Pancreas (tissue), 10 donors: ENCODE measurements at places on chromosomes 13 and 19. TPM values are rescaled to one million over a fixed set of nuclear protein-coding genes. Genes with fewer than 3 reads are reported as not detected.

The ZNF577 gene
- 10.7 TPM for polyA plus RNA-seq

The CYSLTR2 gene
- polyA plus RNA-seq: 0.15 TPM

The IGFL1 gene
- polyA plus RNA-seq: not detected

The NANOS3 gene
- 0.65 TPM for polyA plus RNA-seq

The SOX1 gene
- not detected for polyA plus RNA-seq

The TNFSF9 gene
- polyA plus RNA-seq: not detected

The OR10H1 gene
- not detected for polyA plus RNA-seq
